ENCODE measurements at places on chromosomes 7 and 10. TPM values are rescaled to one million over a fixed set of nuclear protein-coding genes. Genes with fewer than 3 reads are reported as not detected.

The FAM237B gene
- not detected for total RNA-seq

The SGCE gene
- 25.4 TPM for total RNA-seq

The UCMA gene
- total RNA-seq: not detected

The SYT15 gene
- total RNA-seq: 2.1 TPM

The FZD8 gene
- 3.9 TPM for total RNA-seq

The GBX1 gene
- not detected for total RNA-seq

The SUN3 gene
- total RNA-seq: 2.7 TPM

The SFRP5 gene
- not detected for total RNA-seq

The FRMD4A gene
- not detected for total RNA-seq

The KEL gene
- 2.2 TPM for total RNA-seq

The SHH gene
- total RNA-seq: not detected

The GPC2 gene
- total RNA-seq: 23.2 TPM

The LMTK2 gene
- total RNA-seq: 17.5 TPM

The FAM241B gene
- not detected for total RNA-seq

The MRPS16 gene
- total RNA-seq: 132 TPM

The ZNF398 gene
- total RNA-seq: 15.5 TPM

The NAT16 gene
- not detected for total RNA-seq

The GIMAP6 gene
- not detected for total RNA-seq

The INA gene
- total RNA-seq: not detected

The FAM20C gene
- not detected for total RNA-seq

The GPR26 gene
- not detected for total RNA-seq

The FAM170B gene
- 0.23 TPM for total RNA-seq

All from OCI-LY7 (cell line).